AG09309 (cell line): ENCODE measurements at places on chromosomes 5 and 9.

- no peak for DNase-seq
These were observed 100.2 kb downstream of the MTX3 start for GRCh38 chr5:79890930-79891249.

DNA sequence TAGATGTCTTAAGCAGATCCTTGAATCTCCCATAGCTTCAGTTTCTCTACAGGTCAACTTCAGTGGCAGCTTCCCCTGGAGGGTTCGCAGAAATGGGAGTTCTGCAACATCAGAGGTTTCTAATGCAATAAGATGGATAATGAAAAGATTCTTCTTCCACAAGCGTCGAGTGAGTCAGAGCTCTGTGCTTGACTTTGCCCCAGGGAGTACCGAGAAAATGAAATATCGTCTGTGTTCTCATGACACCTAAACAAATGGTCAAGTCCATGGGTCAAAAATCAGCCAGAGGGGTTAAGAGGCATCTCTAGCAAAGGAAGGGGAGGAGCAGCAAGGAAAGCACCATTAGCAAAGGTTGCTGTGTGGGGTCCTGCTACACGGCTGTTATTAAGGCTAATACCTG is 3.2 kb upstream of the ADRA1B start:
- peak; percentile 56 for DNase-seq

- no peak for DNase-seq
These were observed 10.6 kb upstream of the PARP8 start for GRCh38 chr5:50655810-50656205.

- DNase-seq: no peak
These were observed 237.6 kb downstream of the TENT4A start for GRCh38 chr5:6950860-6951259.

- DNase-seq: no peak
These were observed 849 bp upstream of the RGMB start for GRCh38 chr5:98772415-98773213.

- no peak for DNase-seq
These were observed 138.2 kb upstream of the ARRDC3 start for GRCh38 chr5:91521334-91521733.
